ENCODE measurements at places on chromosomes 4 and X.

- no peak for DNase-seq
Measured at GRCh38 chr4:145566768-145567167, 52.4 kb upstream of the MMAA start.

DNA sequence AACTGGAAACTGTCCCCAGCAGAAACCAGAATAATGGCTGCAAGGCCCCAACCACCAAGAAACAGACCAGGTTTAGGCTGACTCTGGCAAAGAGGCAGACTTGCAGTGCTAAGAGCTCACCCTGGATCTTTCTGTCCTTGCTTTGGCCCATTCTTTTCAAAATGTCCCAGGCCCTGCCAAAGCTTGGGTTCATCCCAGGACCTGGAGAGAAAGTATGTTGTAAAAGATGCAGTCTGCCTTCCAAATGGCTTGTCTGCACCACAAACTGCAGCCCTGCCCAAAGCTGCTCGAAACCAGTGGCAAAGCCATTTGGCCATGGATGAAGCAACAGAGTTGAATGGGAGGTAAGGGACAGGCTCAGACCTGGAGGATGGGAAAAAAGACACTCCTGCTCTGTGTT, 38.0 kb upstream of the LNX1 start:
- DNase-seq, result no peak

DNA sequence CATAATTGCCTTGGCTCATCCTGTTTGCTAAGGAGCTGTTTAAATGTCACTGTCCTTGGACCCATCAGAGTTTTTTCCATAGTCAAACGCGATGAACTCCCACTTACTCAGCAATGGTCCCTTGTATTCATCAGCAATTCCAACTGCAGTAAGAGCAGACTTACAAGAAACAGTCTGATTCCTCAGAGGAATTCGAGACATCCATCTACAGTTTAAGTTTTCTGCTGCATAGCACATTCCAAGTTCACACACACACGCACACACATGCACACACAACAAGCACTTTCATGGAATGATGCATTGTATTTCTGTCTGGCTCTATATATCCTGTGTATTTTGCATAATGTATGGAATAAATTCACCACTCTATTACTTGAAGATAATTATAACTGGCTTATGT, 32.7 kb upstream of the TMEM150C start:
- DNase-seq, result no peak

GRCh38 chr4:161133586-161134276, 1030.1 kb downstream of the FSTL5 start:
- DNase-seq, result no peak

DNA sequence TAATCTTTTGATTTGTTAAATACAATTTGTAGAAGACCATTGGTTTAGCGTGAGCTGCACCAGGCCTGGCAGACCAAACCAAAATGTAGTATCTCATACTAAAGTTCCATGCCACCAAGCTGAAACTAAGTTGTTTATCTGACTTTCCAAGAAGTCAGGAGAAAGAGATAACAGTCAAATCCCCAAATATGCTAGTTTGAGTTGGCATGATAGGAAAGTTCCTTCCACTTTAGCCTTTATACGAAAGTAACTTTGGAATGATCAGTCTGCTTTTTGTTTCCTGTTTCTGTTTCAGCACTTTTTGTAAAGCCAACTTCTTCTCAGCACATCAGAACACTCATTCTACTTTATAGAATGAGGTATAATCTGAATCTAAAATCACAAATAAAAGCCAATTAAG, 449.2 kb downstream of the GRXCR1 start:
- no peak for DNase-seq

DNA sequence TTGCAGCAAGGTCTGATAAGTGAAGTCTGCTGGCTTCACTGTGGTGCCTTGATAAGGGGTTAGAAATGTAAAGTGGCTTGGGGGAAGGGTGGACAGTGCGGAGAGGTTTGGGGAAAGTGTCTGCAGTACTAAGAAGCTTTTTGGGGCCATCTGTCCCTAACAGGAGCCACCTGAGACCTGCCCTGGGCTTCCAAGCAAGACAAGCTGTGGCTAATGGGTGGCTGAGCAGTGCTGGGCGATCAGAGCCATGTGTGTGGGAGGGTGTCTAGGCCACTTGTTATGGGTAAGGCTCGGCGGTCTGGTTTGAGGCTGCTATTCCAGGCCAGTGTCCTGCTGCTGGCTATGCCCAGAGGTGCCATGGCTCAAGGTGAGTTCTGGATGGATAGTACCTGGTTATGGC, 185.4 kb upstream of the MTMR8 start:
- DNase-seq, result no peak

DNA sequence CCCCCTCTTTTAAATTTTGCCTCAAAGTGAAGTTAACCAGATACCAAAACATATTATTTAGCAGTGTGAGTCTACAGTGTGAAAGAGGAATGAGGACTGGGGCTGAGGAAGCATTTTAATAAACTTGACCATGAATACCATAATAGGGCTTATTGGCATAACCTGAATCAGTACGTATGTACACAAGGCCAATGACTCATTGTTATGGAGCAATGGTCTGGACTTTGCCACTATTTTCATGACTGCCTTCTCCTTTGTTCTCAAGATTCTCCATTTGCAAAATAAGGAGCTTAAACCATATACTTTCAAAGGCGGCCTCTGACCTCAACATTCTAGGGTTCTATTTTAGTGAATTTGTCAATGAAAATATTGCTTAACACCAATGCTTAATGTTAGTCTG, 102.8 kb upstream of the OR13H1 start:
- DNase-seq, result no peak

DNA sequence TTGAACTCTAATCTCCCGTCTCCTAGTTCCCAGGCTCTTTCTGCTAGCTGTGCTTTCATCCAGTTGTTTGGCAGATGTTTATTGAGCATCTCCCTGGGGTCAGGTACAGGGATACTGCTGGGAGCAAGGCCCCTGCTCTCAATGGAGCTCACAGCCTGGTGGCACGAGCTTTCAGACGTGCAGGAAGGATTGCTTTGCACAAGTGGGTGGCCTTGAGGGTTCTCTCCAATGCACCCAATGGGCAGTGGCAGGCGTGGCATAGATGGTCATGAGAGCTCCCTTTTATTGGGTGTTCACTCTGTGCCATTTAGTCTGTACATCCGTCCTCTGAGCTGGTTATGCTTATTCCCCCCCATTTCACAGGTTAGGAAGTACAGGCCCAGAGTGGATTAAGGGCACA, 235.2 kb downstream of the EVC2 start:
- DNase-seq, result no peak

- no peak for DNase-seq
Measured at GRCh38 chr4:116088771-116089170, 975.4 kb upstream of the NDST4 start.

DNA sequence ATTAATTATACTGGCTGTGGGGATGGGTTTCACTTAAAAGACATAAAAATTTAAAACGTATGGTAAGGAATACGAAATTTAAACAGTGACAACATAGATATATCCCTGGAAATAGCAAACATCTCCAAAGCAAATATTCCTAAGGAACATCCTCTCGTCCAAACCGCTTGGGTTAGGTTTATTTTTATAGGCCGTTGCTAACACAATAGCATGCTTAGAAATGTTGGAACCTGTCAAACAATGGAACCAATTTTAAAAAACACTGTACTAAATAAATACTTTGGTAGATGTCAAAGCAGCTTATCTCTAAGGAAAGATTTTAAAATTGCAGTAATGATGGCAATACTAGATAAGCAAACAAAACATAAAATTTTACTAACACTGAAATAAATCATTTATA, 45.4 kb downstream of the SEC24D start:
- peak; percentile 27 for DNase-seq

DNA sequence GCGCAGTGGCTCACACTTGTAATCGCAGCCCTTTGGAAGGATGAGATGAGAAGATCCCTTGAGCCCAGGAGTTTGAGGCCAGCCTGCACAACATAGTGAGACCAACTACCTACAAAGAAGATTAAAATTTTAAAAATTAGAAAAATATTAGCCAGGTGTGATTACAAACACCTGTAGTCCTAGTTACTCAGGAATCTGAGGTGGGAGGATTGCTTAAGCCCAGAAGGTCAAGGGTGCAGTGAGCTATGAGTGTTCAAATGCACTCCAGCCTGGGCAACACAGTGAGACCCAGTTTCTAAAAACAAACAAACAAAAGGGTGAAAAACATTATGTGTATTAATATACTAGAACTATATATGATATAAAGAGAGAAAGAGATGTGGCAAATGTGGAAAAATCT, 36.8 kb upstream of the NKX6-1 start:
- DNase-seq, result no peak

DNA sequence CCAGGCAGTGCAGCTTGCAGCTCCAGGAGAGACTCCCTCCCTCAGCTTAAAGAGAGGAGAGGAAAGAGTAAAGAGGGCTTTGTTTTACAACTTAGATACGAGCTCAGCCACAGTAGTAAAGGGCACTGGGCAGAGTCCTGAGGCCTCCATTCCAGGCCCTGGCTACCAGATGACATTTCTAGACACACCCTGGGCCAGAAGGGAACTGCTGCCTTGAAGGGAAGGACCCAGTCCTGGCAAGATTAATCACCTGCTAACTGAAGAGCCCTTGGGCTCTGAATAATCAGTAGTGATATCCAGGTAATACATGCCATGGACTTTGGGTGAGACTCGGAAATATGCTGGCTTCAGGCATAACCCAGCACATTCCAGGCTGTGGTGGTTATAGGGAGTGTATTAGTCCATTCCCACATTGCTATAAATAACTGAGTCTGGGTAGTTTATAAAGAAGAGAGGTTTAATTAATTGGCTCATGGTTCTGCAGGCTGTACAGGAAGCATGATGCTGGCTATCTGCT, 15.3 kb upstream of the SLC16A2 start:
- DNase-seq, result no peak

DNA sequence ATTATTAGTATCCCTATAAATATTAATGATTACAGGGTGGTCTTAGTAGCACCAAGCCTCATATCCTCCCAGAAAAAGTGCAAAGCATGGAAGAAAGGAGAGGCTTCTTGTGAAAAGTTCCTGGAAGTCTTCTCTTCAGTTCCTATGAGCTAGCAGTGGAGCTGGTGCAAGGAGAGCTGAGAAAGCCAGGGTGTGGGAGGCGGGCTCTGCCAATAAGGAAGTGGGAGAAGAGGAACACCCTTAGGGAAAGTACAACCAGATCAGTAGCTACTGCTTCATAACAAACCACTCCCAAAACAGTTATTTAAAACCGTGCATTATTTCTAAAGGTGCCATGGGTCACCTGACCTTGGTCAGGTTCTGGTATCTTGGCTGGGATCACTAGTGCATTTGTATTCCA, 72.4 kb downstream of the MAP9 start:
- no peak for DNase-seq

- no peak for DNase-seq
Measured at GRCh38 chr4:24121395-24122175, 231.7 kb upstream of the PPARGC1A start.

DNA sequence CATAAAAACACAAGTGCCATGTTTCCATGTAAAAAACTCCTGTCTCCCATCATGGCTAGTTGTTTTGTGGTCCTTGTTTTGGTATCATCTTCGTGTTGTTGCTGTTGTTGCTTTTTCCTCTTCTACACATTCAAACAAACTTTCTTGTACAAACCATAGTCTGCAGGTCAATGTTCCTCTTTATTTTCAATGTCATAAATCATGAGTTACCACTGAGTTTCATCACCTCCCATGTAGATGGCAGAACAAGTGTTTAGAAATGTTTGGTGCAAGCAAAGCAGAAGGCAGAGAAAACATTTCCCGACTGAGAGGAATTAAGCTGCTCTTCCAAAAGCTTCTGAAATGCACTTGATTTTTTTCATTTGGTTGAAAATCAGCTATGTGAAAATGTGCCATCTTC, 166.0 kb downstream of the ANTXR2 start:
- no peak for DNase-seq

GRCh38 chr4:13865871-13866669, 238.5 kb upstream of the BOD1L1 start:
- DNase-seq, result no peak

DNA sequence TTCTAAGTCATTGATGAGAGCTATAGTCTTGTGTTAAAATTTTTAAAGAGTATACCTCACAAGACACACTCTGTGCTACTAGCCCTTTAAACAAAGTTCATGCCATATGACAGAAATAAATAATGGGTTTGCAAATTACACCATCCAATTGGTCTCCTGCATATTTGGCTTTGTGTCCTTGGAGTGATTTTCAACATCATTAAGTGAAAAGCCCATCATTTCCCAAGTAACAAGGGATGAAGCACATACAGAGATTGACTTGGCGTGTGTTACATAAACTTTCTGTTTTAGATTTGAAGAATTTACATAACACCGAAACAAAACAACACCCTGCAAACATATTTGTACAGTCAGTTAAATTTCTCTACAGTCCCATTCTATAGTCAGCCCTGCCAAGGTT, 216.9 kb upstream of the NEIL3 start:
- peak; percentile 31 for DNase-seq

DNA sequence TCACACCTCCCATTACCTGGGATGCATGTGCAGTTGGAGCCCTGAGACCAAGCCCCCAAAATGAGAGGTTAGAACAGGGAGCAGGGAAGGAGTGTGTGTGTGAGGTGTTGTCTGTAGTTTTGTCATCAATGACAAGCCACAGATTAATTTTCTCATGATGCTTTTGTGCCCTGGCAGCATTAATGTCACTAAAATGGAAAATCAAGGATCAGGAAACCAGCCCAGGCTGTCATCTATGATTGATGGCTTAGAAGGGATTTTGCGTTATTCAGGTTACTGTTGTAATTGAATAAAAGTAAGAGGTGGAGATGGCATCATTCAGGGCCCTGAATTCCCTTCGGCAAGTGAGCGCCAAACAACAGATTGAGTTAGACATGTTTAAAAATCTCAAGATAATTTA, 130.5 kb upstream of the C1QTNF7 start:
- no peak for DNase-seq

DNA sequence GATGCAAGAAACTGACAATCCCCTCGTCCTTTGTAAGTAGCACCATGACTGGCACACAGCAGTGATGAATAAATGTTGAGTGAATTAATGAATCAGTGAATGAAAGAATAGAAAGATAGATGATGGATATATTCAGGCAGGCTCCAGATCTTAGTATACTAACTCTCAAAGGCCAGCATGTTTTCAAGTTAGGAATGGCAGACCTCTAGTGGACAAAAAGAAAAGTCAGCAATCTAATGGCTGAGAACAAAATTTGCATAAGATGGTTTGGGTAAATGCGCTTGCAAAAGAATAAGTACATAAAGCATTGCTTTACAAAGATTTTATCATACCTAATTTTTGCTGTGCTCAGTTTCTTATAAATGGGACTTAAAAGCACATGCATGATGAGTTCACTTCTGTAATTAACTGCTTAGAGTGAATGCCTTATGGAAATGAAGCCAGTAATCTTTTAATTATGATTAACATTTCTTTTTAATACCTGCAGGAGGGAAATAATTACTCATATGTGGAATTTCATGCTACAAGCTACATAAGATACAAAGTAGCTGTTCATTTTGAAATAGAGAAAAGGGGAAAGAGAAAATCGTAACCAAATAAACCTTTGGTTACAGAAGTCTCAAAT, 126.9 kb upstream of the GPRIN3 start:
- peak; percentile 24 for DNase-seq

Data from NCI-H1930 (cell line).